ENCODE measurements at places on chromosomes 7 and 10.
A peak's percentile ranks its signal among the peaks of the same experiment; 100 is the strongest.

DNA sequence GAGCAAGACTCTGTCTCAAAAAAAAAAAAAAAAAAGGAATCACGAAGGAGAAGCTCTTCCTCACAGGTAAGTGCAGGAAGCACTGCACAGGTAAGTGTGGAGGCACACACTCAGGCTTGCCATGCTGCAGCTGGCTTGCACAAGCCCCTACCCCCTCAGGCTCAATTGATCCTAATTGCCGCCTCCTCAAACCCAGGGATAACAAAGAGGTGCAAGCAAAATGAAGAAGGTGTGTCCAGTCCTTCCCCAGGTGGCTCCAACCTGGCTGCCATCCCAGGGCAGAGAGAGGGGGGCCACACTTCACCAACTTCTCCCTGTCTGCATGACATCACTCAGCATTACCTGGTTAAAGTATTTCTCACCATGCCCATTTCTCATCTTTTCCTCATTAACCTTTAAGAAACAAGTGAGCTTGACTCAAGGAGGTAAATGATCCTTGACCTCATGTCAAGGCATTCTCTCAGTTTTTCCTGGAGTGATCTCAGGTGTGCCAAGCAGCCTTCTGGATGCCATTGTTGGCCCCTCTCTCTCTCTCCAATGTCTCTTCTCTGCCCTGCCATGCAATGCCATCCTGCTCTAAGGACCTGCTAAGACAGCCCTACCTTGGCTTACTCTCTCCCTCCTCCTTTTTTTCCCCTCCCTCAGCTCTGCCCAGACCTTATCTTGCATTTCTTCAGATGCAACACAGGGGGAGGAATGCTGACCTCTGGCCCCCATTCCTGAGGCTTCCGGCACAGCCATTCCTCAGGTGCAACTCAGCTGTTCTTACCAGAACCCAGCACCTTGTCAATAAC is 13.0 kb upstream of the TRPV6 start:
- DNase-seq: no peak

DNA sequence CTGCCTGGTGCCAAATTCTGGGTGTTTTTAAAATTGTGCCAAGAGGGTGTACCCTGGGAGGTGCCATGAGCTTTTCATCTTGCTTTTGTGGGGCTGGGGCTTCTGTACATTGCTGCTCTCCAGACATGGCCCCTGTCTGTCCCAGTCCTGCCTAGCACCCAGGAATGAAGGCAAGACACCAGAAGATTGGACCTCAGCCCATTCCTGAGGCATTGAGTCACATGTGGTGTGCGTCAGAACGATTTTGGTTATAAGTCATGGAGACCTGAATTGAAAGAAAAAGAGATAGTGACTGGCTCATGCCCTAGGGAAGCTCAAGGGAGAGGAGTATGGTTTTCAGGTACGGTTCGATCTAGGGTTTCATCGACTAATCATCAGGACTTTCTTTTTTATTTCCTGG is 493.2 kb downstream of the TYW1 start:
- no peak for DNase-seq

- DNase-seq: no peak
Observed at GRCh38 chr10:62268027-62268398, 631 bp downstream of the RTKN2 start.

DNA sequence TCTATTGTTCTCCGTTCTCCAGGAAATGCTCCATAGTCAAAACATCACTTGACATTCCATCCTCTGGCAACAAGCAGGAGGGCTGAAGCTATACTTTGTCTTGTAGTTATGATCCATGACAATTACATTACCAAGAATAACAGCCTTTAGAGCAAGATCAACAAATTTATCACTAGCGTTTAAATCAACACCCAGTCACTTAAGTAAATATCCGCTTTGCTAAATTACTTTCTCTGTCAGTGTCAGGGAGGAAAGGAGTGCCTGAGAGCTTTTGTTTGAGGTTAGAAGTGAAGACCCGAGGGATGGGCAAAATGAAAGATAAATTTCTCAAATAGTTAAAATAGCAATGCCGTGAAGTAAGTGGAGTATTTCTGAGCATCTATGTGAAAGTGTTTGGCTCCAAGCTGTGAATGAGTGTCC is 236.1 kb upstream of the BMPER start:
- peak; percentile 48 for DNase-seq

DNA sequence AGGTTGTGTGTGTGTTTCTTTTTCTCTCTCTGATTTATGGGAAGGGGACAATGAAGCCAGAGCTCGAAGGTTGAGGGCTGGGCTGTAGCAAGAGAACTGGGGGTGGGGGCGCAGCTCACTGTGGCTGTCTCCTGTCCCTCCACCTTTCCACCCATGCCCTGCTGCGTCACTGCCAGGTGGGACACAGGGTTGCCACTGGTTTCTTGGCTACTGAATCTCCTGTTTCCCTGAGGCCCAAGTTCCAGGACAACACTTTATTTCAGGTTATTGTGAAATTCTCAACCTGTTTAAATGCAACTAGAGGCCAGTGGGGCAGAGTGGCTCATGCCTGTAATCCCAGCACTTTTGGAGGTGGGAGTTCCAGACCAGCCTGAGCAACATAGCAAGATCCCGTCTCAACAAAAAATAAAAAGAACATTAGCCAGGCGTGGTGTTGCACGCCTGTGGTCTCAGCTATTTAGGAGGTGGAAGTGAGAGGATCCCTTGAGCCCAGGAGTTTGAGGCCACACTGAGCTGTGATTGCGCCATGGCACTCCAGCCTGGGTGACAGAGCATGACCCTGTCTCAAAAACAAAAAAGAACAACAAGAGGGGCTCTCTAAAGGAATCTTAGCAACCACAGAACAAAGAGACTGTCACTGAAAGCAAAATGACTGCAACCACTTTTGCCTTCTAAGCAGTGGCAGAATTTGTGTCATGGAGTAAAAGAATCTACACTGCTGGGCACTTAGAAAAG is 22.6 kb downstream of the TBATA start:
- DNase-seq: no peak

DNA sequence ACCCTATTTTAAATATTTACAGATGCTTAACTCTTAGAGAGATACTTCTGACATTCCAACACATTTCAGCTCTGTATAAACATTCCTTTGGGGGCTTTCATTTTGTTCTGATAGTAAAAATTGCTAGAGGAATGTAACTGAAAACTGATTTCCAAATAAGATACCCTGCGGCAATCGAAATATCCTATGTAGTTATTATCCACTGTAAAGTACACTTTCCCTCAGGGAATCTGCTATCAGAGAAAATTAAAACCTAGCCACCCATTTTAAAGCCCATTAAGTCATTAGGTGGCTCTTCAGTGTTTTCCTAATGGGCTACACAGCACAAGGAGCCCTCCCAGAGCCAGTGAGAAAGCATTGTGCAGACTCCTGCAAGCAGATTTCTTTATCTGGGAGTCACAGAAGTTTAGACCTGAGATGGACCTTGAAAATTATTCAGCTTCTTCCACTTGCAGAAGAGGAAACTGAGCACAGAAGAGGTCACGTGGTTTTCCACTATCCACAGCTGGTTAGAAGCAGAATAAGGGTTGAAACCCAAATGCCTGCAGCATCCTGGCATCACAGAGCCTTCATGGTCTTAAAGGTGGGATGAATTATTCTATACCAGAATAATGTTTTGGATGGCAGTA is 12.6 kb upstream of the CPVL start:
- no peak for DNase-seq

DNA sequence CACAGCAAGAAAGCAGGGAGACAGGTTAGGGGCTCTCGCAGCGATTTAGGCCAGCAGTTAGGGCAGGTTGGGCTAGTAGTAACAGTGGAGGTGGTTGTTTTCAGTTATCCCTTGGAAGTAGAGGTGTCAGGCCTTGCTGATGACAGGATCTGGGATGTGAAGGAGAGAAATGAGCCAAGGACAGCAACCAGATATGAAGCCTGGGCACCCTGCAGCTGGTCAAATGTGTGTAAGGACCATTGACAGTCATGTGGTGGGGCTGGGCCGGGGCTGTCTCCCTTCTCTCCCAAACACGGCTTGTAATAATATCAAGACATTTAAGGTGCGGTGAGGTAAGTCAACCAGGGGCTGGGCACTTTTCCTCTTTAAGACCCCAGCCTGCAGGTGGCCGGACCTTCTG is 112.5 kb upstream of the IGFBP3 start:
- no peak for DNase-seq

DNA sequence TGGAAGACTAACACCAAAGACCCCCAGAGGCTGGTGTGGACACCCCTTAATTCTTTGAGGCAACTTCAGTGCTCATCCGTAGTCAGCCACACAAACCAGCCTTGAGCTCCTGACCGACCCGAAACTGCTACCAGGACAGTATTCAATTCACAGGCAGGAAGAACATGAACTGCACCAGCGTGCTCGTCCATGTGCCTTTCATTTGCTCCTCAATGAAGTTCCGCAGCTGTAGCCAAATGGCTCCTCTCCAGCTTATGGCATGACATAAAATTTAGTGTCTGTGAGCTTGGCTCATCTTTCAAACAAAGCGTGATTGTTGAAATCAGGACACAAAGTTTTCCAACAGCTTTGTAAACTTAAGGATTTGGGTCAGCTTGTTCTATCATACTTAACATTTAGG is 144.1 kb upstream of the FAM171A1 start:
- DNase-seq: no peak

GRCh38 chr7:112067632-112068540 is 138.3 kb downstream of the DOCK4 start:
- no peak for DNase-seq

DNA sequence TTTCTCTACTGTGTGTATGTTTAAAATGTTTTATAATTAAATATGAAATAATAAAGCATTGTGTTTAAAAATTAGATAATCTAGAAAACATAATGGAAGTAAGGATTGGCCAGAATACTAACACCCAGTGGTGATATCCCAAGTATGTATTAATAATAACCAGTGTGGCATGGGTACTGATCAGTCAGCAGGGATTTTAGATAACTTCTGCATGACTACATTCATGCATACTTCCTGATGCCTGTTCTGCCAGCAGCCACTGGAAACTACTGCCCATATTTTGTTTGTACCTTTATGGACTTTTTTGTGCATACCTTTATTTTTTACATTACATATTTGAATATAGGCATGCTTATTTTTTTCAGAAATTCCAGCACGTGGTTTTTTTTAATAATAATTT is 156.6 kb upstream of the TMEM196 start:
- no peak for DNase-seq

- DNase-seq: no peak
Observed at GRCh38 chr10:50885097-50885859, at the start of gene A1CF. TSS of gene A1CF (minus strand) at chr10:50885627. CDS start at chr10:50859940, 25,687 bp downstream.

- no peak for DNase-seq
Observed at GRCh38 chr10:126481181-126481580, 92.9 kb upstream of the ADAM12 start.

GRCh38 chr10:51770709-51771108 is 71.3 kb upstream of the CSTF2T start:
- no peak for DNase-seq

- no peak for DNase-seq
Observed at GRCh38 chr10:43899224-43899959, 250.7 kb upstream of the ZNF32 start.

- no peak for DNase-seq
Observed at GRCh38 chr10:125738206-125738605, 18.7 kb downstream of the EDRF1 start.

DNA sequence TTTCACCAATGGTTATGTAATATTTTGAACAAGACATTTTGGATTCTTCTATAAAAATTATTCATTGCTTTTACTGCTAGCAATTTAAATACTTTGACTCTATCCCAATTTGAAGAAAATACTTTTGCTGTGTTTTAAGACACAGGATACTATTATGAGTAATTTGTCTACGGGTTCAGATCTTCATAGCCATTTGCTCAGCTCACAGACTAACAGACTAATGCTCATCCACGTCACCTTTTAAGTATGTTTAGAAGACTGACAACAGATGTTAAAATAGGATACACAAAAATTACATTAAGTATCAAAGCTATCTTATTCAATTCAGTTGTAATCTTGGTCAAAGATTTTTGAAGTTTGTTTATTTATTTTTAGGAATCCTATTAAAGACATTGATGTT is 251.3 kb upstream of the CHRM2 start:
- no peak for DNase-seq

GRCh38 chr10:92486637-92487036 is 87.3 kb downstream of the IDE start:
- peak; percentile 27 for DNase-seq

GRCh38 chr7:44281811-44282600 is 43.4 kb downstream of the CAMK2B start:
- DNase-seq: no peak

GRCh38 chr7:2033586-2034135 is 199.1 kb downstream of the MAD1L1 start:
- no peak for DNase-seq

DNA sequence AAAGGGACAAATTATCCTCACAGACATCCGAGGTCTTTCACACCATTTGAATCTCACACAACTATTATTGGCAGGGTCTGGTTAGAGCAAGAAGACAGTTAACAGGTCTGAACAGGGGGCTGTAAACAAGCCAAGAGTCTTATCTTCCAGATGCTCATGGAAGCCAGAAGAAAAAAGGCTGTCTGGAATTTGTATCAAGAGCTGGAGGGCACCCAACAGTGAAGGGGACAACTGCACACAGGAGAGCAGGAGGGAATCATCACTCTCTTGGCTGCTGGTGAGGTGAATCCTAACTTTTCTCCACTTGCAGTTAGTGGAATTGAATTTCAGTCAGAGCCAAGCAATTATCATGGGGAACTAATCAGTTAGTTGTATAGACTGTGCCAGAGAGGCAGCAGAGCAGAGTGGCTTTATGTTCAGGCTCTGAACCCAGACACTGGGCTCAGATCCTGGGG is 880.2 kb upstream of the AUTS2 start:
- DNase-seq: peak; percentile 14

GRCh38 chr7:107113866-107114265 is 54.9 kb upstream of the HBP1 start:
- DNase-seq: no peak

DNA sequence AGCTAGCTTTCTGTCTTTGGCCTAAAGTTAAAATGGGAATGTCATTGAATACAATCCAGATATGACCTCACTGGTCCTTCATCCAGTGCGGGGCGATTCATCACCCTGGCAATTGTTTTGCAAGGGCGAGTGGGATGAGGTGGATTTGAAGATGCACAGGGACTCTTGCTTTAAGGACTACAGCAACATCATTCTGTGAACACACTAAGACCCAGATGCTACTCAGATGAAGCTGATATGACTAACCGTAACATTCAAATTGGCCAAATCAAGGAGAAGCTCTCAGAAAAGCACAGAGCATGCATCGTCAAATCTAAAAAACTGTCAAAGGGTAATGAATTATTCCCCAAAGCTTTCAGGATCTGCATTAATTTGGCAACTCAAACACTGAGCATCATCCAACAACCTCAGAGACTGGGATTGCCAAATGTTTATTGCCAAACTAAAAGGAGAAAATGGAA is 12.8 kb downstream of the CPA1 start:
- DNase-seq: peak; percentile 82
